ENCODE measurements at places on chromosomes 4 and X.

DNA sequence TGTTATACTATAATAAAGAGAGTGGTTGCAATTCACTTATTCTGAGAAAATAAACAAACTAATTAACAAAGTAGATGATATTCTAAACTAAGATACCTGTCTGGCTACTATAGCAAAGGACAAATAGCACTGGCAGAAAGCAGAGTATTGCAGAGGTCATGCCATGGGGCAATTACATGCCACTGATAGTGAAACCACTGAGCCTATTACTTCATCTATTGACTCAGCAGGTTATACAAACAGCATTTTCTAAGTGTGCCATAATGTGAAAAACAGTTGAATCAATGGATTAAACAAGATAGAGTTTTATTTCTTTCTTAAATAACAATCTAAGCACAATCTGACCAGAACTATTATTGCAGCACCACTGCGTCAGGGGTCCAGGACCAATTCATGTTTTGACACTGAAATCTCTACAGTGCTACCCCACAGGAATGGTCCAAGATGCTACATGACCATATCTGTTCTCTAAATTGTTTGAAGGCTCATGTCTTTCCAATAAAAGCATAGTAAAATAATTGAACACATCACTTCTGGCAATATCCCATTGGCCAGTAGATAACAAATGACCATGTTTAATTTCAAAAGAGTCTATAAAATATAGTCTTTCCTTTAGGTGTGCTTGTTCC is 389.5 kb upstream of the GRID2 start:
- DNase-seq = no peak

DNA sequence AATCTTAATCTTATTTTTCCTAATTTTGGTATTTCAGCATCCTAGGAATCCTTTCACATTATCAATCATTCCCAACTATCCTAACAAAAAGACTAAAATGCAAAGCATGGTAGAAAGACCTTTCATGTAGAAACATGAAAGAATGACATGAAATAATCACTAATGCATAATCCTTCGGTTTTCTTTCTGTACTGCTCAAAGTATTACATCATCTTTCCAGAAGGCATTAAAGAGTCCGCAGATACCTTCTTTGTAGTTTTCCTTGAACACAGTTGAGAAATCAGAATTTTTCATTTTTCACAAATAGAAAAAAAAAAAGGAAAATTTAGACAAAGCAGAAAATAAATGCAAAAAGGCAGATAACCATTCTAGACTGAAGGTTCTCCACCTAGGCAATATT is 11.5 kb downstream of the RCHY1 start:
- DNase-seq = no peak

GRCh38 chrX:74890676-74891430 is 34.4 kb downstream of the NEXMIF start:
- no peak for DNase-seq

- no peak for DNase-seq
Measured at GRCh38 chr4:139300431-139301112, 733 bp upstream of the NAA15 start.

DNA sequence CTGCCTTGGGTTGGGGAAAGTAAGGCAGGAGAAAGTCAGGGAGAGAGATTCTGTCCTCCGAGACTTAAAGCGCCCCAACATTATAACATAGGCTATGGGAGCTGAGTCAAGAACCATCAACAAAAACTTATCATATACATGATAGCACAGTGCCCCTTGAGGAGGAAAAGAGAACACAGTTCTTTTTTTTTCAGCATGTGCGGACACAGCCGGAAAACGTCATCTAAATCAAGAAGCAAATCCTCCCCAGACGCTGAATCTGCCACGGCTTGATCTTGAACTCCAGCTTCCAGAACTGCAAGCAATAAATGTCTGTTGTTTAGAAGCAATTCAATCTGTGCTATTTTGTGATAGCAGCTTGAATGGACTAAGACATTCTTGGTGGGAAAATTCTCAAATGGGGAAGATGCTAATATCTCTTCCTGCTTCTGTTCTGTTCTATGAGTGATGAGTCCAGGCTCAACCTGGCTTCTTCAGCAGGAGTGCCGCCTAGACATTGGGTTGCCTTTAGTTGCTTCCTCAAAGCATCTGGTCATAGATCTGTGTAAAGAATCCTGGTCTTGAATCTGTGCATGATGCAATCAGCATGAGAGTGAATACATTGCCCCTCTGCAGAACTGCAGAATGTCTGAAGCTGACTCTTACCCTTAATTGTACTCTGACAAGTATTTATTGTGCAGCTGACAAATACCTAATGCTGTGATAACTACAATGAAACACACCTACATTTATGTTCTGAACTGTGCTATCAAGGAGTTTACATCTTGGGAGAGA is 549.8 kb upstream of the PRKX start:
- DNase-seq = no peak

GRCh38 chrX:144738246-144738645 is 509.1 kb upstream of the SPANXN1 start:
- no peak for DNase-seq

DNA sequence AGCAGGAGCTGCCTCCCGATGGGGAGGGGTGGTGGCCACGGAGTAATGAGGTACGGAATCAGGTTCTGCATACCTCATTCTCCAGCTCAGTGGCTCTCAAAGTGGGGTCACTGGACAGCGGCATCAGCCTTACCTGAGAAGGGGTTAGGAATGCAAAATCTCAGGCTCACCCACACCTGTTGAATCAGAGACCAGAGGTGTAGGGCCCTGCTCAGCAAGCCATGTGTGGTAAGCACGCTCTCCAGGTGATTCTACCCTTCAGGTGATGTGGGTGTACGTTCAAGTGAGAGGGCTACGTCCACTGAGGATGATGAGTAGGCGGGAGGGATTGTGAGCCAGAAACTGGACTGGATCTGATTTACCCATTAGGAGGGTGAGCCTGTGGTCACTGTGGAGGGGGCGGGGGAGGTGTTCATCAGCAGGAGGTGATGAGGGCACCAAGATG is 65.8 kb downstream of the ANAPC4 start:
- DNase-seq = no peak

GRCh38 chrX:46582966-46583365 is 9.4 kb downstream of the CHST7 start:
- DNase-seq = no peak

DNA sequence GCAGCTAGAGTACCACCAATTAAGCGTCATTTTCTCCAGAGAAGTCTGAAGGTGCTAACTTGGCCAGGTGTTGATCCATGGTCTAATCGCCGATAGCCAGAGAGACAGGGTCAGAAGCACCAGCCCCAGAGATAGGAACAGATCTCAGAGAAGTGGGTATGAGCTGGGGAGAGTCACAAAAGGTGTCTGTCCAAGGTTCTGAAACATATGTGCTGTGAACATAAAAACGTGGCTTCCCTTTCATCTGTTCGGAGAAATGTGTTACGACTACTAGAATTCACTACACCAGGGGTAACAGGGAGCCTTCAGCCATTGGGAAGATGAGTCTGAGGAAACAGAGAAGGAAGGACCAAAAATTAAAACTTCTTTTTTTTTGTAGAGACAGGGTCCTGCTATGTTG is 91.3 kb downstream of the FBXL5 start:
- DNase-seq = no peak

- DNase-seq = no peak
Measured at GRCh38 chr4:103150677-103151076, 47.5 kb downstream of the CENPE start.

- no peak for DNase-seq
Measured at GRCh38 chr4:177070533-177071058, 239.1 kb upstream of the NEIL3 start.

DNA sequence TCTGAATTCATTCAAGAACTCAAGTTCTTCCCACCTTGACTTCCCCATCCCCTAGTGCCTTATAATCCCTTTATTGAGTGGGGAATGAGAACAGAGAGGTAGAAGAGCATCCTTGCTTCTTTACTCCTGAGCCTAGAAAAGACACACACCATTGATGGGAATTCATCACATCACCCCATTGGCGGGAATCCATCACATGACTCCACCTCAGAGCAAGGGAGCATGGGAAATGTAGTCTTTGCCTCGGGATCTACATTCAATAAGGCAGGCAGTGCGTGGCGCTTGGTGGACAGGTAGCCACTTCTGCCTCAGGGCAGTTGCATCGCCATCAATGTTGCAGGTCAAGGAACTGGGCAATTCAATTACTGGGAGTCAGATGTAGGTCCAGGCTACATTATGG is 50.7 kb downstream of the MXRA5 start:
- no peak for DNase-seq

DNA sequence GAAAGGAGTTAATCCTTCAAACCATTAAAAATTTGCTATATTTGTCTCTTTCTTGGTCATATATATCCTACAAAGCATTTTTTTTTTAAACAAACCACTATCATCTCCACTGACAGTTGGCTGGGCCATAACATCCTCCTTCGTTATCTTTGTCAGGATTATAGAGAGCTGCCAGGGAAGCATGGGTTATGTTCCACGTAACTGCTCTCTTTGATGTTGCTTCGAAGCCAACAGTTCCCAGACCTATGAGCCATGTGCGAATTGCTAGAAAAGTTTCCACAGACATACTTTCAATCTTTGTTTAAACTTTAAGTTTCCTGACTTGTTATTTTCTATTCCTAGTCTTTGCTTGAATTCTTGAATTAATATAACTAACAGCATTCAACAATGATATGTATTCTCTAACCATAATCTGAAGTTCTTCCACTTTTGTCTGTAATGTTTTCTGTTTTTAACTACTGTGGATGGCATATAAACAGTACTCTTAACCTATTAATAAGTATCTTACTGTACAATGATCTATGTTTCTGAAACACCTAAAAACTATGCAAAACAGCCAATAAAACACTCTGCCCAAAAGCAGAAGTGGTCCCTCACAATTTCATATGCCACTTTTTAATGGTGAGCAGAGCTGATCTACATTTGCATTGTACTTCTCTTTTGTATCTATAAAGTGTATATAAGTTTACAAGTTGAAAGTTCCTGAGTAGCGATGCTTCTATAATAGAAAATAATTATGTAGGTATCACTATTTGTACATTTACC is 37.9 kb downstream of the EREG start:
- no peak for DNase-seq

DNA sequence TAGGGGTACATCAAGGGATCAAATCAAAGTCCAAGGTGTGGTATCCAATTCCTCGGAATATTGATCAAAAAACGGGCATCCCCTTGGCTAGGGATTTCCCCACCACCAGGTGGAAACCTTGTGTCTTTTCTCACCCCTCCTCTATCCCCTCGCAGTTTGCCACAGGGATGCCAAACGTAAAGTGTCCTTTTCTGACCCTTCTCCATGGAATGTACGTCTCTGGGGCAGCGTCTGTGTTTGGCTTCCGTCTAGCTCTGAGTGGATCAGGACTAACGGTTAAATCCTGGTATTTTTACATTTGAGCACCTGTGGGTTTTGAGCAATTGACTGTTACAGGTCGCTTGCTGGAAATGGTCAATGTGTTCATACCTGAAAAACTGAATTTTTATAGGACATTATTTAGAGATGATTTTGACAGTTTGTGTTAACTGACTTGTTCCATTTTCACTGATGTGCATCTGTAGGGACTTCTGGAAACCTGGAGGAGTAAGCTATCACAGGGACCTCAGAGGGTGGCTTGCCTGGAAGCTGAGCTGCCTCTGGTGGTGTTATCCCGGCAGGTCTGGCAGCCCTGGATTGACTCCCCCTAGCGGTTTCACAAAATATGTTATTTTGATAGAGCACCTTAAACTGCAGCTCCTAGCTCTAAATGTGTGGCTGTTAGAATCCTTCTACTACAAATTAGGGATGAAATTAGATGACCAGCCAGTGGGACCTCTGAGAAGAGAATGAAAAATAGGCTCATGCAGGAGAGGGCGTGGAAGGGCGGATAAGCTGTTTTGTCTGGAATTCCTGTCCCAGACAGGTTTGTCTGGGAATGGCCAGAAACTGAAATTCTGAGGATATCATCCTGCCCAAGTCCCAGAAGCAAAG is 8.8 kb upstream of the MGST2 start:
- no peak for DNase-seq

GRCh38 chr4:5470318-5471198 is 237.8 kb downstream of the EVC2 start:
- DNase-seq = peak; percentile 36

DNA sequence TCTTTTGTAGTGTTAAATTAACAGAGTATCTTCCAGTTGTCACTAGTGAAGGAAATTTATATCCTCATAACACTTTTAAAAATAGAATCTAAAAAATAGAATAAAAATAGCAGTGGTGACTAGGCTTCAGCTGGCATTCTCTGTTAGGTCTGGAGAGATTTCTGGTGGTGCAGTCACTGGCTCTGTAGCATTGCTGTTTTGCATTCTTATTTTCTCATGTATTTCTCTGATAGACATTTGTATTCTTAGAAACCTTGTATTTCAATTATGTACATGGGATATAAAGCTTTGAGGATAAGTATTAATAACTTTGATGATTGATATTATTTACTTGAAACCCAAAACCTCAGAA is 87.6 kb downstream of the TMEM131L start:
- DNase-seq = no peak

DNA sequence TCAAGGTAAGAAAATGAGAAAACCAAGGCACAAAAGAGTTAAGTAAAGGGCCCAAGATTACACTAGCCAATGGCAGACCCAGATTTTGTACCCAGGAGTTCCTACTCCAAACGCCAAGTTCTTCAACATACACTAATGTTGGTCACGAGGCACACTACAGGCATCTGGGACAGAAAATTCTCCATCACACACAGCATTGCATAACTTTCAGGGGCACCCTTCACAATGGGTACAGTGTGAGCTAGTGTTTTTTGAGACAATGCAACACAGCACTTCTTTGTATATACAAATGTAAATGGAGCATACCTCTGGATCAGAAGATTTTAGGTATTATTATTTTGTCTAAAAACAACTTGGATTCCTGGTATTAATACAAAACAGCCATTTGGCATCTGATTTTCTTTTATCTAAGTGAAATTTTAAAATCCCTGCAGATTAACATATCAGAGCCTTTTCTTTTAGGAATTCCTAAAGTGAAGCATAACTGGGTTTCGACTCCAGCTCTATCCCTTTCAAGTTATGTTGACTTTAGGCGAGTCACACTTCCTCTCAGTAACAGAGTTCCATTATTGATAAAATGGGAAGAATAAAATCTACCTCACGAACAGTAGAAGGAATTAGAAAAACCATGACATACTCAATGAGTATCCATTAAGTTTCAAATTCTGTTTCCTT is 41.1 kb downstream of the ADGRA3 start:
- DNase-seq = no peak

DNA sequence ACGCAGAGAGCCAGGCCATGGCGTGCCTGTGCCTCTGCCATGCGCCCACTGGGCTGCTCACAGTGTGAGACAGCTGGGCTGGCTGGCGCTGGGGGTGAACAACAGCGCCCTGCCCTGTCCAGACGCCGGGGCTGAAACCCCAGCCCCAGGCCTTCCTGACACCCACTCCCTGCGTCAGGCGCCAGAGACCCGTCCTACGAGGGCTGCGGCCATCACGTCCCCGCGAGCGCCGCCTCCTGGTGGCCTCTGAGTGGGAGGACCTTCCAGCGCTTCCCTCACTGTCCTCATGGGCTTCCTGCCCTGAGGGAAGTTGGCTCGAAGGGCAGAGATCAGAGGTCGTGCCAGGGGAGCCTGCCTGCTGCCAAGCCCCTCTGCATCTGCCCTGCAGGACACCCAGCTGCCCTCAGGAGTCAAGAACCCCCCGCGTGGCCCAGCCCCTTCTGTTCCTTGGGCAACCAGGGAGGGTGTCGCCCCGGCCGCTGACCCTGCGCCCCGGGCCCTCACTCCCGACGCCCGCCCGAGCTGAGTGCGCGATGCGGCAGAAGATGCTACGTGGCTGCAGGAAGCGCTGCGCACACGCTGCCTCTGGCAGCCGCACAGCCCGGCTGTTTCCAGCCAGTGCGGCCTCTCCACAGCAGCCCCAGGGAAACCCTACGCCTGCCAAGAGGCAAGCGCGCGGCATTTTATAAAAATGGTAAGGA is 16.2 kb downstream of the NELFA start:
- DNase-seq = peak; percentile 59
